ENCODE measurements at places on chromosomes 2 and 18.
A peak's percentile ranks its signal among the peaks of the same experiment; 100 is the strongest.

- no peak for DNase-seq
Measured at GRCh38 chr18:77528872-77529271, 279.2 kb downstream of the GALR1 start.

DNA sequence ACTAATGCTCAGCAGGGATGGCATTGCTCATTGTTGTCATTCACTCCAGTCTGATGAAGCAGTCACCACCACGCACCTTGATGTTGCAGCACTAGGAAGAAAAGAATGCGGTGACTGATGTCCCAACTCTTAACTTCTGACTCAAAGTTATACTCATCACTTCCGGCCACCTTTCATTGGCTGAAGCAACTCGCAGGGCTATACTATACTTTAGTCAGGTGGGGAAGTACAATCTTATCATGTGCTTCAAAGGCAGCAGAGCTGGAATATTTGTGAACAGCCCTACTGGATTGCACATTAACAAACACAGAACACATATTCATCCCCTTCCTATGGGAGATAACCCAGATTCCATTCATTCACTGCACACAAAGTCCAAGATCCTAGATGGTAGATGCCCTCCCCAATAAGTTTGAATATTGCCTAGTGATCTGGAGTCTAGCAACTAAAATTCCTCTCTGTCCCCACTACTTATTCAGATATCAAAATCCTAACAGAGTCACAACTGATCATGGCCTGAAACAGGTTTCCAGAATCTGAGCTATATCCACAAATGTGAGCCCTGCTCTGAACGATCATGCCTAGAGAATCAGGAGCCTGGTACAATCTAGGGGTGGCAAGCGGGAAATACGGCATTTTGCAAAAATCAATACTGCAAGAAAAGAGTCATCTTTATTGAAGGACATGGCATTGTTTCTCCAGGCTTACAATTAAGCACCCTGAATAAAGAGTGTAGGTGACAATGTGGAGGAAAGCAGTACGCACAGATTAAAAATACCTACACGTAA is 3.4 kb upstream of the SPATS2L start:
- no peak for DNase-seq

- no peak for DNase-seq
Measured at GRCh38 chr18:55672574-55673361, 84.8 kb upstream of the TCF4 start.

DNA sequence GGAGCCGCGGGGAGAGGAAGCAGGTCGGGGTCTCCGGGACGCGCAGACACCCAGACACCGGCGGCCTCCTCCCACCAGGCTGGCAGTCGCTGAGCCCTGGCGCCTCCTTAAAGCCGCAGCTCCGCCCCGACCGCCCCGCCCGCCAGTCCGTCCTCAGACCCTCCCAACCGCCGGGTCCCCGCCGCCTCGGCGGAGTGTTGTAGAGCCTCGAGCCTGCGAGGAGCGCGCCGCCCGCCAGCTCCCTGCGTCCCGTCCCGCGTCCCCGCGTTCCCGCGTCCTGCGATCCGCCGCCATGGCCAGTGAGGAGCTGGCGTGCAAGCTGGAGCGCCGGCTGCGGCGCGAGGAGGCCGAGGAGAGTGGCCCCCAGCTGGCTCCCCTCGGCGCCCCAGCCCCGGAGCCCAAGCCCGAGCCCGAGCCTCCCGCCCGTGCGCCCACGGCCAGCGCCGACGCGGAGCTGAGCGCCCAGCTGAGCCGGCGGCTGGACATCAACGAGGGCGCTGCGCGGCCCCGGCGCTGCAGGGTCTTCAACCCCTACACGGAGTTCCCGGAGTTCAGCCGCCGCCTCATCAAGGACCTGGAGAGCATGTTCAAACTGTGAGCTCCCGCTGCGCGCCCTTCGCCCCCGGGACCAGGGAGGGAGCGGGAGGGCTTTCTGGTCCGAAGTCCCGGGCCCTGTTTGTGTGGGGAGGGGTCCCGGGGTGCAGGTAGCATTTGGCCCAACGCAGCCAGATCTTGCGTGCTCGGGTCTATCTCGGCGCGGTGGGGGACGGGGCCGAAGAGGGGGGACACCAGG is at the start of gene EFHD1:
Gene EFHD1, plus strand, starts transcription at position 192 of the 793 bp plus-strand sequence. Its CDS starts 101 bp downstream, at position 293.
- DNase-seq: peak; percentile 15

GRCh38 chr2:35415282-35415681 is 940.3 kb upstream of the CRIM1 start:
- DNase-seq: no peak

- DNase-seq: no peak
Measured at GRCh38 chr2:178836807-178837206, 29.6 kb upstream of the TTN start.

GRCh38 chr2:28761420-28761819 is 9.8 kb downstream of the PPP1CB start:
- no peak for DNase-seq

Measured in DMS79 (cell line).